Activated CD8-positive, alpha-beta T cell treated with anti-CD3 and anti-CD28 coated beads, Interleukin-2, amount 10 ng/mL, durations not matched to agents 7 days and 5 days (primary cell): ENCODE measurements at places on chromosomes 16 and 17. TPM values are rescaled to one million over a fixed set of nuclear protein-coding genes. Genes with fewer than 3 reads are reported as not detected.

The NPIPA8 gene
- total RNA-seq = 0.23 TPM

DNA sequence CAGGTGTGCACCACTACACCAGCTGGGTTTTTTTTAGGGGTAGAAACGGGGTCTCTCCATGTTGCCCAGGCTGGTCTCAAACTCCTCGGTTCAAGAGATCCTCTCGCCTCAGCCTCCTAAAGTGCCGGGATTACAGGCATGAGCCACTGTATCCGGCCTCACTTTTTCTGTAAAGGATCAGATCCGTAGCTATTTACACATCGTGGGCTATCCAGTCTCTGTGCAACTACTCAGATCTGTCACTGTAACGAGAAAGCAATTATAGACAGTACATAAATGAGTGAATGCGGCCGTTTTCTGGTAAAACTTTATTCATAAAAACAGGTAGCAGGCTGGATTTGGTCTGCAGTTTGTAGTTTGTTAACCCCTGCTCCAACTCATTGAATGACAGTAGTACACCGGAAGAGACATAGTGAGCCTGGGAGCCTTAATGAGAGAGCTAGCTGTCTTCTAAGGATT lies 44.5 kb downstream of the VMP1 start:
- peaks cover 22% of the 10 kb centered on the region for H3K36me3 ChIP-seq
- H3K27ac ChIP-seq = peak overlapping the region; percentile 70
- no peak overlapping the region for H3K4me3 ChIP-seq
- H3K4me1 ChIP-seq = peaks cover 47% of the 10 kb centered on the region

- DNase-seq = no peak
- no peak overlapping the region for H3K4me3 ChIP-seq
- peaks cover 15% of the 10 kb centered on the region for H3K27me3 ChIP-seq
- no peak overlapping the region for H3K27ac ChIP-seq
Measured at GRCh38 chr17:79398441-79398840, 212.4 kb downstream of the RBFOX3 start.

- no peak overlapping the region for H3K4me3 ChIP-seq
- peaks cover 59% of the 10 kb centered on the region for H3K4me1 ChIP-seq
- no peaks in the 10 kb centered on the region for H3K36me3 ChIP-seq
- H3K27me3 ChIP-seq = peaks cover 4% of the 10 kb centered on the region
- no peak overlapping the region for H3K27ac ChIP-seq
Measured at GRCh38 chr17:79938336-79939093, 97.2 kb downstream of the TBC1D16 start.

The PRCD gene
- not detected for total RNA-seq

GRCh38 chr16:29107299-29107698 lies 122.4 kb downstream of the LAT start:
- H3K36me3 ChIP-seq = peaks cover 3% of the 10 kb centered on the region
- H3K27me3 ChIP-seq = no peaks in the 10 kb centered on the region
- no peak for DNase-seq
- peaks cover 15% of the 10 kb centered on the region for H3K4me1 ChIP-seq

DNA sequence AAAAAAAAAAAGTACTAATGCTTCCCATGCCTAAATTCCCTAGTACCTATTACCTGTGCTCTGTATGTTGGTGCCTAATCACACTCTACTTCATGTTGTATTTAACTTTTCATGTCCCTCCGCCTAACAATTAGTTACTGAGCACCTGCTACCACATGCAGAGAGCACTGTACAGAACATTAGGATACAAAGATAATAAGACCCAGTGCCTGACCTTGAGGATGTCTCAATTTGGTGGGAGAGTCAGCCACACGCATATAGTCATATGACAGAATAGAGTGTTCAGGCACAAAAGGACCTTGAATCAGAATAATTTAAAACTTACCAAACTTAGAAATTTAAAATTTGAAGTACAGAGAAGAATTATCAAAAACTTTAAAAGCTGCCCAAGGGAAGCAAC lies 42.1 kb downstream of the USP31 start:
- H3K4me3 ChIP-seq = no peak overlapping the region
- H3K27me3 ChIP-seq = no peaks in the 10 kb centered on the region
- DNase-seq = no peak
- no peak overlapping the region for H3K27ac ChIP-seq
- H3K4me1 ChIP-seq = no peaks in the 10 kb centered on the region
- peaks cover 6% of the 10 kb centered on the region for H3K36me3 ChIP-seq

The ZNF174 gene
- 12.3 TPM for total RNA-seq

DNA sequence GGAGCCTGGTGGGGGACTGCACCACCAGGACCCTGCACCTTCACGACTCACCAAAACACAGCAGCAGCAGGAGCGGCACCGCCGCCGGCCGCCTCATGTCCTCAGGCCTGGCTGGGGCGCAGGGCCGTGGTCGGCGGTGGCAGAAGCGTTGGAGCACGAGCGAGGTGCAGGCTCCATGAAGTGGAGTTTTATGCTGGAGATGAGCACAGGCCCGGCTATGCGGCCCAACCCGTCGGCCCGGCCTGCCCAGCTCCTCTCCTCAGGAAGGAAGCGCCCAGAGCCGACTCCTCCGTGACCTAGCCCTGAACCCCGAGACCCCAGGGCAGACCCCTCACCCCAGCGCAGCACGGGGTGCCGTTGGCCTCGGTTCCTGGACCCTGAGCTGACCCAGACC lies at the start of gene PRSS27:
TSS of gene PRSS27 (minus strand) at position 161 of the 394 bp plus-strand sequence. CDS start at position 97, 64 bp downstream.
- H3K27ac ChIP-seq = peak within 1 kb of the TSS; percentile 83
- H3K4me1 ChIP-seq = peaks cover 29% of the 10 kb centered on the region
- peaks cover 7% of the 10 kb centered on the region for H3K27me3 ChIP-seq
- no peak for DNase-seq
- peak within 1 kb of the TSS; percentile 77 for H3K4me3 ChIP-seq

- no peaks in the 10 kb centered on the region for H3K36me3 ChIP-seq
- DNase-seq = no peak
- peaks cover 2% of the 10 kb centered on the region for H3K27me3 ChIP-seq
- peaks cover 14% of the 10 kb centered on the region for H3K4me1 ChIP-seq
- no peak overlapping the region for H3K4me3 ChIP-seq
Measured at GRCh38 chr17:30550512-30551273, 73.5 kb downstream of the GOSR1 start.

The STX1B gene
- 1.7 TPM for total RNA-seq
